ENCODE measurements at places on chromosomes 12 and 14.

GRCh38 chr12:98803468-98804209 is 158.5 kb downstream of the APAF1 start:
- DNase-seq = no peak

- no peak for DNase-seq
These were observed 35.5 kb downstream of the SLC5A8 start for GRCh38 chr12:101174541-101174940.

DNA sequence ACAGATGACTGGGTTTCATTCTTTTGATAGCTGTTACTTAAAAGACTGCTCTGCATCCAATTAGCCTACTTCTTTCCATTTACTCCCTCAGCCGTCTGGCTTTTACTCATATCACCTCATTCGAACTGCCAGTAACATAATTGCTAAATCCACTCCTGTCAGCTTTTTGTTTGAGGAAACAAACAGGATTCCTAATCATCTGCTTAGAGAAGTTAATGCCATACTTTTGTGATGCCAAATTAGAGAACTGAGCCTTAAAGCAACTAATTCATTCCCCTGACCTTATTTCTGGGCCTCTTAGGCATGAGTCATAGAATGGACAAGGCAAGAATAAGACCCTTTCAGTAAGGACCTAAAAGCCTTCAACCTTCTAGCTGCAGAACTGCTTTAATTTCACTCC is 2.9 kb downstream of the OXA1L start:
- DNase-seq = no peak

DNA sequence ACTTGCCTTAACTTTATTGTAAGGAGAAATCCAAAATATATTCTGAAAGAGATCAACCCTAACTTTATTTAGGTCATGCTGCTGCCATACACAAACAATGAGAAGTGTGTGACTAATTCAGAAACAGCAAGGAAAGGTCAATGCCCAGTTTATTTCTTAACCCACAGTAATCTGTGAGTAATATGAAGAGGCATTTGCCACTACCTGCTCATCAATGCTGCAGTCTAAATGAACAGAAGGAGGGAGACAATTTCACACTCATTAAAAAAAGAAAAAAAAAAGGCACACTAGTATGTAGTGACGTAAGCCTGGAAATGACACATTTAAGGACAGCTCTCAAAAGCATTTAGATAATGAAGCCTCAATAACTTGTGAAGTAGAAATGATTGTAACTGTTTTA is 90.5 kb upstream of the FOXN3 start:
- DNase-seq = no peak

DNA sequence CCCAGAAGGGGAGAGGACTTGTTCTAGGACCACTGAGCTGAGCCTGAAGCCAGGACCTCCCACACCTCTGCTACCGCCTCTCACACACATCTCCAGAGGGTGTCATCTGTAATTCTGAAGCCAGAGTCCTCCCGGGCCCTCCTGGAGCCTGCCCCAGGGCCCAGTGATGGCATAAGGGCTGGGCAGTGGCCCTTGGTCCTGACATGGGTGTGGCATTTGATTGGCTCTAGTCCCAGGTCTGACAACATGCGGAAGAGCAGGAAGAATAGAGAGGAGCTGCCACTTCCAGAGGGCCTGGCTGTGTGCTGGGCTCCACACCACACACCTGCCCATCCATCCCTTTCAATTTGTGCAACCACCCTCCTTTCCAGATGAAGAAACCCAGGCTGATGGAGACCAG is 144.3 kb upstream of the GSC start:
- no peak for DNase-seq

DNA sequence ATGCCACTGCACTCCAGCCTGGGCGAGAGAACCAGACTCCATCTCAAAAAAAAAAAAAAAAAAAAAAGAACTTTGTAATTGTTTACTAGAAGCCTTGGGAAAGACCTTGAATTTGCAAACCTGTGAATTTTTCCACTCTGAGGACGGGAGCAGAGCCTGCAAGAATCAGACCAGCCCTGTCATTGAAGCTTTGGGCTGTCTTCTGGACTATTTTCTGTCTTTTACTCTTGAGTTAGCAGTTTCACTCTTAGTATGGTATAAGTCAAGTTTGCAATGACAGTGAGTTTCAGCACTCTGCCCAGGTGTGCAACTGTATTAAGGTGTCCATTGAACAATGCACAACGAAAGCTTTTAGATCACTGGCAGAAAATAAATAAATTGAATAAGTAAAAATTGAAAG is 81.4 kb upstream of the KRAS start:
- DNase-seq = no peak

DNA sequence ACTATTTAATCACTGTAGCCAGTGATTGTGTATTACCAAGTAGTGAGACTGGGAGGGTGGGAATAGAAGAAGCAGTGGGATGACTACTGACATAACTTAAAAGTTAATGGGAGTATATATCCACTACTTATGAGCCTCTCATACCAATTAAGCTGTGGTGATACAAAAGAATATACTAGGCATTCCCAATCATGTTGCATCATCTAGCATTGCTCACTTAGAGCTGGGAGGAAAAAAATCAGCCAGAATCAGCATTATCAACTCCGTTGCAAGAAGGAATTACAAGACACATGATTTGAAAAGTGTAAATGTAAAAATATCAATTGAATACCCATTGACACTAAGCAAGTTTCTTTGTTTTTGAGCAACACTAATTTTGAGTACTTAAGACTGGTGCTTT is 745 bp upstream of the PPP1R36 start:
- DNase-seq = no peak

- DNase-seq = no peak
These were observed 221.9 kb upstream of the EGLN3 start for GRCh38 chr14:34172550-34173368.

- DNase-seq = no peak
These were observed 20.6 kb downstream of the MAPK1IP1L start for GRCh38 chr14:55071870-55072640.

DNA sequence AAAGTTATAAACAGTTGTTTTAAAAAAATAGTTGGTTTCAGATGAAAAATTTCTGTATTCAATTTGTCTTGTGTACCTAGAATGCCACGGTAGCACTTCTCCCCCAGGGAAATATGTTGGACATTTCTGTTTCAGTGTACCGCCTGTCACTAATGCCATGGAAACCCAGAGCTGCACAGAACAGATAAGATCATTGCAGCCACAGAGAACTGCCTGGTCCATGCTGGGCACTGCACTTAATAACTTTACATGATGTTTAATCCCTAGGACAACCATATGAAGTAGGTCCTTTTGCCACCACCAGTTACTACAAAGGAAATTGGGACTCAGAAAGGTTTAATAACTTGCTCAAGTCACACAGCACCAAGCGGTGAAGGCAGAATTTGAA is 253.4 kb upstream of the SRRM4 start:
- DNase-seq = no peak

DNA sequence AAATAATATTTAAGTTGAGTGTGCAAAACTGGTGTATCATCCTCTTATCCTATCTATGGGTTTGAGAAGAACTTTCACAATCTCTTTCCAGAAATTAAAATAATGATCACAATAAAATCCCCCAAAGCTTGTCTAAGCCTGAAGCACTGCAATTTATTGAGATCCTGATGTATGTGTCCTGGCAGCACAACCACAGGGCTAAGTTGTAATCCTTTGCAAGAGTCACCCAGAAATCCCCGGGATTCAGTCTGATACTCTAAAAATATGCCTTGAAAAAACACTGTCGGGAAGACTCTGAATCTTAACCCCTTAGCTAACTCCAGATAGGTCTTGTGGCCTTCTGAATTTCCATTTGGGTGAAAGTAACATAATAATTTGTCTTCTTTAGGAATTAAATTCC is 40.3 kb upstream of the STXBP6 start:
- no peak for DNase-seq

GRCh38 chr12:12467688-12468261 is 94.9 kb downstream of the DUSP16 start:
- peak; percentile 75 for DNase-seq

DNA sequence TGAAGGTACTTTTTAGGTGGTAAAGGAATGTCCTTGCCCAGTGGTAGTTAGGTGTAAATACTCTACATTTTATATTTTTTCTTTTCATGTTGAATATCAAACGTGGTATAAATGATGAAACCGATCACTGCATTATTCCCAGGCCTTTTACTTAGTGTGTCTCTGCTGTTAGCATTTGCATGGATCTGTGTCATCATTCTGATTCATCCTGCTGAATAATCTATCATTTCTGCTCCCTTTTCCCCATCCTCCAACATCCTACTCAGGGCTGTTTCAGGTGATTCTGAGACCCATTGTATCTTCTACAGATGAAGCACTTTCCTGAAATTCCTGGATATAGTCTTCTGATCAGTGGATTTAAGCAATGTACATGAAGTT is 61.0 kb upstream of the PTHLH start:
- DNase-seq = no peak

GRCh38 chr12:59977779-59978178 is 381.9 kb downstream of the SLC16A7 start:
- DNase-seq = no peak

DNA sequence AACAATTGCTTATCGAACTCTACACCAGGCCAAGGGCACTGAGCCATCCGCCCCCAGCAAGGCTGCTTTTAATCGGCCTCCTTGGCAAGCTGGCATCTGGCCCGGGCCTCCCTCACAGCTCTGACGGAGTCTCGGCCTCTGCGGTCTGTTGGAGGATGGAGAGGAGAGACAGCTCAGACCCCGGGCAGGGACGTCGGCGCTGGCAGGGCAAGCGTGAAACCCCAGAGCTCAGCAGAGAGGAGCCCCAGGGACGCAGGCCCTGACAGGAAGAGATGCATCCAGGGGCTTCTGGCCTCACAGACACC is 17.5 kb downstream of the CAMKK2 start:
- no peak for DNase-seq

- no peak for DNase-seq
These were observed 28.3 kb upstream of the ETFBKMT start for GRCh38 chr12:31631023-31631724.

GRCh38 chr14:39576258-39576657 is 144.0 kb upstream of the FBXO33 start:
- DNase-seq = no peak

DNA sequence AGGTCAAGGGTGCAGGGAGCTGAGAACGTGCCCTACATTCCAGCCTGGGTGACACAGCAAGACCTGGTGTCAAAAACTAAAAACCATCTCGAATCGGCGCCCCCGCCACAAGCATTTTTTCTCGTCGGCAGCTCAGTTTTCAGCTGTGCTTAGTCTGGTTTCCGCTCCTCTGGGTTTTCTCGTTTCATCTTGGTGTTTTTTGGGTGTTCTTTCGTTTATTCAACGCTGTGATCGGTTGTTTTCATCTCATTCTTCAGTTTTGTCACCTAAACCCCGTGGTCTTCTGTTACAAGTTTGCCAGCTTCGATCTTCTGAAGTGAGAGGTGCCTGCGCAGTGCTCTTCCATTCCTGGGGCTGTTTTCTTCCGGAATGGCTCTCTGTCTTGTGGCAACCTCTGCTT is 41.4 kb downstream of the NOC4L start:
- peak; percentile 85 for DNase-seq

GRCh38 chr12:49442915-49443314 is 75.7 kb downstream of the SPATS2 start:
- no peak for DNase-seq

GRCh38 chr14:89422181-89422951 is 5.3 kb upstream of the FOXN3 start:
- DNase-seq = no peak

GRCh38 chr12:124130691-124131591 is 157.9 kb downstream of the ZNF664 start:
- DNase-seq = no peak

DNA sequence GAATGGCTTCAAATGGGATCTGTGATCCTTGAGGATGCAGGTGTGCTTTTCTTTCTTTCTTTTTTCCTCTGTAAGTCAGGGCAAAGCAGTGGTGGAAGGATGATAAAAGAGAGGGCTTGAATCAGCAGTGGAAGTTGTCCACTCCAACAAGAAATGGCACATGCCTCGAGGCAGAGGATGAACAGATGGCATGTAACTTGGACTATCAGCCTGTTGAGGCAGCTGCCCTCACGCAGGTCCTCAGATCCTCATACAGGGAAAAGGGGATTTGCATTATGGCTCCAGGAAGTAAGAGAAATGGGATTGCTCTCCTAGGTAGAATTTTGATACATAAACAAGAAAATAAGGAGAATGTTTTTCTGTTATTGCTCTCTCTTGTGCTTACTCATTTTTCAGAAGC is 368.0 kb downstream of the FUT8 start:
- no peak for DNase-seq

GRCh38 chr12:101759396-101760047 is 20.3 kb upstream of the SYCP3 start:
- peak; percentile 61 for DNase-seq

DNA sequence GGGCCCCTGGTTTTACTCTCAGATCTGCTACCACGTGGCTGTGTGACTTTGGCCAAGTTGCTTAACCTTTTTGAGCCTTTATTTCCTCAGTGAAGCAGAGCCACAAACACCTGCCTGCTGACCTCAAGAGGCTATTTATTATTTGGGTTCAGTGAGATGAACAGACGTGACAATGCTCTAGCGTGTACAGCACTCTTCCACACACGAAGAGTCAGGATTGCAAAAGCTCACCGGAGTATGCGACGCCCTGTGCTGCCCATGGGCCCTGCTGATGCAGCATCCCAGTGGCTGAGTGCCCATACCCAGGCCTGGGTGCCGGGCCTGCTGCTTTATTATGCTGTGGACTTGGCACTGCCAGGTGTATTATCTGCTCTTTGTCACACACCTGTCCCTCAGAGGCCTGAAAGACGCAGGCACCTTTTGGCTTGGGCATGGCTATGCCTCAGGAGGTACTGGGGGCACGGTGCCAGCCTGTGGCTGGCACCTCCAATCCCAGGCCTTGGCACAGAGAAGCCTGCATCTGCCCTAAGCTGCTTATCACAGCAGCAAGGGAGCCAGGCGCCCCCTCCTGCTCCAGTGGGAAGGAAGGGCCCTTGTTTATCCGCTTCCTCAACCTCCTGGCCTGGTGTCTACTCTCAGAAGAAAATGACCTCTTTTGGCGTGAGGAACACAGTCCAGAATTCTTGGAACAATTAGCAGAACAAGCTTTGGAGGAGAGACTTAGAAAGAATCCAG is 22.3 kb upstream of the TC2N start:
- DNase-seq = peak; percentile 29

DNA sequence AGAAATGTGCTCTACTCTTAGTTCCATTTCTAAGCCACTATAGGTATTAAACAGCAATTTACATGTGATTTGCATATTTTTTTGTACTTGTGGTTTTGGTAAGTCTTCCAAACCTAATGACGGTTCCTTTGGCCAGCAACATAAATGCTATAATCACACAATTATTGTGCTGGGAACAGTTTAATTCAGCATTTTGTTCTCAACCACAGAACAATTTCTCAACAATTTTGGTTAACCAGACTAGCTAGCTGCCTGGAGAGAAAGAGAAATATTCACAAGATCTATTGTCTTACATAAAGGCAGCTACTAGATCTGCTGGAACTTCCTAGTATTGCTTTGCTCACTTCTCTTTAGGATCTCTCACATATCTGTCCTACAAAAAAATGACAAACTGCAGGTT is 265.3 kb downstream of the SOX5 start:
- no peak for DNase-seq

GRCh38 chr14:48857366-48857765 is 728.8 kb downstream of the RPS29 start:
- no peak for DNase-seq

Data from natural killer cell (primary cell).